ENCODE measurements at places on chromosomes 7 and 10. TPM values are rescaled to one million over a fixed set of nuclear protein-coding genes. Genes with fewer than 3 reads are reported as not detected.

FRMD4A gene
- 10.8 TPM for total RNA-seq

COL26A1 gene
- 0.12 TPM for total RNA-seq

ASZ1 gene
- not detected for total RNA-seq

SEPTIN7 gene
- total RNA-seq, result 361 TPM

MBL2 gene
- not detected for total RNA-seq

LIPM gene
- not detected for total RNA-seq

- DNase-seq, result peak; percentile 60
Observed at GRCh38 chr7:105218215-105218614, 170.5 kb downstream of the SRPK2 start.

GRCh38 chr7:114302858-114303257 is 111.8 kb upstream of the FOXP2 start:
- no peak for DNase-seq

- peak; percentile 32 for DNase-seq
Observed at GRCh38 chr7:16905300-16906044, 23.7 kb upstream of the AGR3 start.

- DNase-seq, result no peak
Observed at GRCh38 chr10:2974083-2974482, 93.3 kb upstream of the PFKP start.

GRCh38 chr10:114233482-114233881 is 5.6 kb upstream of the VWA2 start:
- no peak for DNase-seq

GRCh38 chr10:74518061-74518460 is 308.3 kb upstream of the KAT6B start:
- DNase-seq, result no peak

DNA sequence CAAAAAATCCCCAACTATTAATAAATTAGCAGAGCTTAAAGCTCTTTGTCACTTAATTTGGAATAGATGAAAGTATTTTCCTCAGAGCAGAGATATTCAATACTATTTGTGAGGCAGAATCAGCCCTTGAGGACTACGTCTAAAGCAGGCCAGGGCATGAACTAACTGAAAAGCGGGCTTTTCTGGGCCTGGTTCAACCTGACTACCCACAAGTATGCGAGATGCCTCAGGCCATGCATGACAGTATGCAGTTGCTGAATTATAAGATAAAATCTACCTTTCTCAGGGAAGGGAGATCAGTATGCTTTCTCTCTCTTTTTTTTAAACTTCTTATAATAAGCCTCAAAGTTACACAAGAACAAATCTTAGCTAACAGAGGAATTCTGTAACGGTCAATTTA is 20.1 kb downstream of the TMEM168 start:
- DNase-seq, result peak; percentile 88

DNA sequence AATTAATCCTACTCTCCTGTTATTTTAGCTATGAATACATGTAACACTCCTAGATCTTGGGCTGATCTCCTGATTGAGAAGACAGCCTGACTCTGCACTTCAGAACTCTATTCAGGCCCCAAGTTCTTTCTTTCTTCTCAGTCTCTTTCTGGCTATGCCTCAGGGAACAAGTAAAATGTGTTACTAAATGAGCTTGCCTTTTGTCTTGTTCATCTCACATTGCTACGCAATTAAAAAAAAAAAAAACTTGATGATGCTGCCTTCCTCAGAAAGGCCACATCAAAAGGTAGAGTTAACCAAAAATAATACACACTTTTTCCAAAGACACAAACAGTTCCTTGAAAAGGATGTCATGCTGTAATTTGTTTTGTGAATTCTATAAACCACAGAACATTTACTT is 258.1 kb downstream of the TWIST1 start:
- peak; percentile 22 for DNase-seq

- DNase-seq, result no peak
Observed at GRCh38 chr10:54284526-54285193, 516.4 kb downstream of the PCDH15 start.

DNA sequence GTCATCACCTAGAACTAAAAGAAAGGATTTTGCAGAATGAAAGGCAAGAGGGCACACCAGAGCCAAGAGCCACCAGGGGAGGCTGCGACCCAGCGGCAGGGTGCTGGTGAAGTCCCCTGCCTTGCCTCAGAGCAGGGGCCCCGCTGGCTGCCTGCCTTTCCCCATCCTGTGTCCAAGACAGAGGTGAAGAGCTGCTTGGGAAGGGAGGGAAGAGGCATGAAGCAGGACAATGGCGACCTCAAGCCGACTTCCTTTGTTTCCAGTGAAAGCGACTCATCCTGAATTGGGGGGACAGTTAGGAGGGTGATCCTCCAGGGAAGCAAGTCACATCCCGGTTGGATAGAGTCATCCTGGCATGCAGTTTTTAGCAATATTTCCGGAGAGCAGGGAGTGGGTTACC is 255.5 kb upstream of the YAE1 start:
- peak; percentile 48 for DNase-seq

DNA sequence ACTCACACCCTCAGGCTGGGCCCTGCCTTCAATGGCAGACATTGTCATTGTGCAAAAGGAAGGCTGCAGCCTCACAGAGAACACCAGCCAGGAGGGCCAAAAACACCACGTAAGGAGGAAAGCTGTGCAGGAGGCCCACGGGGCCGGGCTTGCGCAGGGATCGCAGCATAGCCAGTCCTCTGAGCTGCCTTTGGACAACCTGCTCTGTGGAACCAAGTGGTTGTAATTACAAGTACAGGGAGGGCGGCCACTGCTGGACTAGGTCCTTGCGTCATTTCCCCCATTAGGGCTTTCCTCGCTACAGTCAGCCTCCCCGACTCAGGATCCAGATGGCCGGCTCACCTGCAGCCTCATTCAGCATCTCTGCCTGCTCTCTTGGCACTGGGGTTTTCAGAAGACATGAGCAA is 66.9 kb downstream of the FAM53B start:
- no peak for DNase-seq

GRCh38 chr10:113252650-113253618 is 299.9 kb upstream of the HABP2 start:
- DNase-seq, result no peak

GRCh38 chr7:26588511-26588910 is 275.9 kb downstream of the SKAP2 start:
- no peak for DNase-seq

GRCh38 chr10:24035761-24036160 is 173.2 kb upstream of the KIAA1217 start:
- DNase-seq, result no peak

DNA sequence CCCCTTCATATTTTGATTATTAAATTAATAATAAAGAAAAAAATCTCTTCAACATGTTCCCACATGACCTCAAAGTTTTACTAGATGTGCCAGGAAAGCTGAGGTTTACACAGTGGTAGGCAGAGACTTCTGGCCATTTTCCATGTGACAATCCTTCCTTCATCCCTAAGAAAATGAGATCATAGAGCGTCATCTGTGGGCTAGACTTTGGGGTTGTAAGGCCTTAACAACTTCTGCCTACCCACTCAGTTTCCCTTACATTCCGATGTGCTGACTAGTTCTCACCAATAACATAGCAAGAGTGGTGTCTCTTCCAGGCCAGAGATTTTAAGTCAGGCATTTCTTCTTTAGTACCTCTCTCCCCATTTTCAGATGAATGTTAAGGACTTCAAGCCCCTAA is 171.1 kb upstream of the PHF14 start:
- peak; percentile 50 for DNase-seq

- DNase-seq, result no peak
Observed at GRCh38 chr10:10490581-10490980, 527.1 kb upstream of the CELF2 start.

All from M059J (cell line).